Trophoblast cell (in vitro differentiated cells and primary cell): ENCODE measurements at places on chromosomes 5 and 9.

DNA sequence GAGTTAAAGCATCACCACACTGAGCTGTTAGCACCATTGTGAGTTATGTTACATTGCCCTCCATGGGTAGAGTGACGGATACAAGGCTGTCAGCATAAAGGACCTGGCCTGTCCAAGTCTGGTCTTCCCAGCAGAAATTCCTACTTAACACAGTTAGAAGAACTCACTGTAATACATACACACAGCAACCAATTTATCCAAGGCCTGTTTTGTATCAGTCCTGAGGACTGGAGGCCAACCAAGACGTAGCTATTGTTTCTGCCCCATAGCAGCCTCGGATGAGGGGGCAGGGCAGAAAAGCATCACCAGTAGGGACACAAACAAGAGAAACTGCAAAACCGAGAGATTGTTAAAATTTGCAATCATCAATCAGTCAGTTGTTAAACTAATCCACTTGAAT lies 66.0 kb upstream of the CKMT2 start:
- DNase-seq = no peak

GRCh38 chr5:83538786-83539462 lies 67.4 kb downstream of the VCAN start:
- DNase-seq = no peak

DNA sequence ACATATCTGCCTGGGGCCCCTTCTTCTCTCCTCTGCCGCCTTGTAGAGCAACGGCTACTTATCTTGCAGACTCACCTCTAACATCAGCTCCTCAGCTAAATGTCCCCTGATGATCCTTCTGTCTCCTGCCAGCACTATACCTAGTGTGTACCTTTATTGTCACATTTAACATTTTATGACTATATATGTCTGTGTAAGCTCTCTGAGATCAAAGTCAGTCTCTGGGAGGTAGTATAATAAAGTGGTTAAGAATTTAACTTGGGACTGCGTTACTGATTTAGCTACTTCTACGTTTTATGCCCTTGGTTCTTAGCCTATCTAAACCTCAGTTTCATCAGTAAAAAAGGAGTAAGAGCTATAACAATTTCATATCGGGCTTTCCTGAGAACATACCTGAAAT lies 2.2 kb downstream of the TMED7 start:
- DNase-seq = no peak

GRCh38 chr5:73120222-73121118 lies at the start of gene TMEM171:
TSS of gene TMEM171 (plus strand) at chr5:73120575. CDS start at chr5:73123374, 2,799 bp downstream.
- DNase-seq = peak; percentile 59

DNA sequence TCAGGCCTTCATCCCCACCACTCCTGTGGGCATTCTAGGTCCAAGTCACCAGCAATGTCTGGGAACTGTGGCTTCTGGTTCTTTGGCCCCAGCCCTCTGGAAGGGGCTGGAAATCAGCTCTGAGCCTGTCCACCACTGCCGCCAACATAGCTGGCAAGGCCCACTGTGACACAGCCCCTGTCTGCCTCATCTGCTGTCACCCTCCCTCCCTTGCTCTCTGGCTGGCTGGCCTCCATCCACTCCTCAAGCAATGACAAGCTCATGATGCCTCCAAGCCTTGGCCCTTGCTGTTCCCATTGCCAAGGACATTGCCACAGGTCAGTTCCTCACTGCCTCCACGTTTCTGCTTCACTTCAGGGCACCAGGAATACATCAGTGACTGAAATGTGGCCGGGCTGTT lies 93.7 kb downstream of the LHX2 start:
- no peak for DNase-seq

GRCh38 chr5:170861667-170861916 lies 226 bp upstream of the RANBP17 start:
- no peak for DNase-seq

- no peak for DNase-seq
These were observed 441.5 kb downstream of the ENC1 start for GRCh38 chr5:74199005-74199404.

GRCh38 chr5:176734756-176735342 lies 75.5 kb upstream of the UNC5A start:
- DNase-seq = no peak

- no peak for DNase-seq
These were observed 468.7 kb upstream of the TYRP1 start for GRCh38 chr9:12224449-12224848.

GRCh38 chr9:81801190-81801589 lies 111.8 kb upstream of the TLE1 start:
- DNase-seq = no peak

DNA sequence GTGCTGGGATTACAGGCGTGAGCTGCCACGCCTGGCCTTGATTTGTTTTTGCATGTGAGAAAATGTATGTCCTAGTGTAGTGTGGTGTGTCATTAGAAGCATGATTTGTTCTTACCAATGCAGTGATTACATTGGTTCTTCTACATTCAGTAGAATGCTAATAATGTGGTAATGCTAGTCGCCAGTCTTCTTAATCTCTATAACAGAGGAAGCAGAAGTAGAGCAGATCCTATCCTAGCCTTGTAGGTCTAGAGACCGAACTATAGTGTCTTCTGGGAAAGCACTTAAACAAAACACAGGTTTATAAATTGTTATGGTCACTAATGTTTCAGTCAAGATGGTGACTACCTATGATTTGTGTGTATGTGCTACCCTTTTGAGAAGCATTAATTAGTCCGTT lies 197.5 kb upstream of the DMRT1 start:
- DNase-seq = no peak

DNA sequence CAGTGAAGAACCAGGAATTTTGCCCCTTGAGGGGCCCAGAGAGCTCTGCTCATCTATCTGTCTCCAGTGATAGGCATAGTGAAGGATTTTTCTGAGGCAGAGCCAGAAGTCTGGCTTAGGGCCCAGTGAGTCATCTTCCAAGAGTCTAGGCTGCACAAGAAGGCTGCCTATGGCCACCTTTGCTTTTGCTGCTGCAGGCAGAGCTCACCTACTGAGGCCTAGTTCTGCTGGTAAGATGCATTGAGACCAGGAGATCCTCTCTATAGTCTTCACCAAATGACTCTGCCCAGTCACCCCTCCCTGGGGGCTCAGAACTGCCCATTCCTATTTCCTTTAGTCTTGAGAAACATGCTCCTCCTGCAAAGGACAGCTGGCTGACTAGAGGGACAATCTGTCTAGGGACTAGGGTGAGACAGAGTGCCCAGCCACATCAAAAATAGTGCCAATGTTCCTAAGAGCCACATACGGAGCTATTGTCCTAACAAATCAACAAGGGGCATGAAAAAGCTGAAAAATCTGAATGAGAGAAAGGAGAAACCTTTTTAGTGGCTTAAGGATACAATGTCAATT lies 40.3 kb upstream of the CDKN2AIPNL start:
- peak; percentile 54 for DNase-seq

GRCh38 chr9:133199648-133200321 lies 9.3 kb downstream of the OBP2B start:
- DNase-seq = no peak

DNA sequence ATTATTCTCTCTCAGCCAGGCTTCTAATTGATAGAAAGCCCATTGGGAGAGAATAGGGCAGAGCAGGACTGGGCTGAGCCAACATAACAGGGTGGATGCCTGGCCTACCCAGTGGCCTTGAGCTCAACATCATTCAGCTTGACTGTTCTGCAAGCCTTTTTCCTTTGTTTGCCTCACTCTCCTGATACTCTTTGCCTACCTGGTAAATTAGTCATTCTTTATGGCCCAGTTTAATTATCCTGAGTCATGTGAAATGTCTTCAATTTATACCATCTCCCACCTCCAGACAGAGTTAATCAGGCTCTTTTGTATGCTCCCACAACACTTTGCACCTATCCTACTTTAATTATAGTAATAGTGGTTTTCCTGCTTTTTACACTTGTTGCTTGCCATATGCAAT lies 13.6 kb downstream of the GLRA1 start:
- no peak for DNase-seq

GRCh38 chr9:19473605-19474004 lies 64.8 kb downstream of the ACER2 start:
- no peak for DNase-seq

DNA sequence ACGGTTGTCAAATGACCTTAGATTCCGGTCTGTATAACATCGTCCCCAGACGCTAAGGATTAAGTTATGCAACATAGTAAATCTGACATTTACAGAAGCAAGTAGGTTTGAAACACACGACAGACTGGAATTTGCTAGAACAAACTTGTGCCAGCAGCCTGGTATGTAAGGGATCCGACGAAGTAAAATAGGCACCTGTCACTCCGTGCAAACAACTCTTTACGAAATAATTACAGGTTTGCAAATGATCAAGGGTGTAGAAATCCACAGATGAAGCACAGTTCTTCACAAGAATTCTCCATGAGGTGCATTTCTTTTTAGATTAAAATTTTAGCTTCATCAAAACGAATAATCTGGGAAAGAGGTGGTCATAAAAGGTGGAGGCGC lies 508 bp downstream of the MOCS2 start:
- DNase-seq = no peak

GRCh38 chr5:139262742-139263445 lies 30.6 kb upstream of the MATR3 start:
- peak; percentile 83 for DNase-seq

DNA sequence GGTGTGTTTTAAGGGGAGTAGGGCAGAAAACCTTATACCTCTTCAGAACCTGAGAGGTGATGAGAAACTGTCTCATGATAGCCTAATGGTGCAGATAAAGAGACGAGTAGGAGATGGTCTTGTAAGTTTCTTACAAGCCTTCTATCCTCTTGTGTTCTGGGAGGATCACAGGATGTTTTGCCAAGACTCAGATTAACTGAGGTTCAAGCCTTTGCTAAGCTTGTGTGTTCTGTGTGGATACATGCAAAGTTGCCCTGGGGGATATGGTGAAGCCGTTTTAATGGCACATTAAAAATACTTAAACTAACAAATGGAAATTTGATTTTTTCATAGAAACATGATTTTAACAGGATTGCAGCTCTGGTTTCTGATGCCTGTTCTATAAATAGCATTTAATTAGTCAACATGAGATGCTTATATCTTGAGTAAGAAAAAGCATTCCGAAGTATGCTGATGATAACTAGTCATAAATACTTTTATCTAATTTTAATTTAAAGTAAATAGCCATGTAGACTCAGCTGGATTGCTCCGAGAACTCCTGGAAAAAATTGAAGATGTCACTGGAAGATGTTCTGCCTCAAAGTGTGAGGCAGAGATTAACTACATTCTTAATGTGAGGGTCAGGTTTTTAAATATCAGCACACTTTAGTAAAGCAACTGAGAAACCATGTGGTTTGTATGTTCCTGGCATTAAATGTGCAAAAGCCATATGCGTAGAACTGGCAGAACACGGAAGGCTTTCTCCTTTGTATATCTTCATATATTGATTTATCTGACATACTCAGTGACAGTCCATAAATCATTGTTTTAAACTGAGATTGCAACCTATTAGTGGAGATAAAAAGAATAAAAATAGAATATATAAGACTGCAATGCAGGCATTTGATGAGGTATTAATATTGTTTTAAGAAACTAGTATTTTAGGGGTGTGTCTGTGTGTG lies 53.7 kb downstream of the IPO11 start:
- no peak for DNase-seq

- DNase-seq = no peak
These were observed 28.8 kb upstream of the MELK start for GRCh38 chr9:36543916-36544315.

GRCh38 chr9:16572005-16572734 lies 298.3 kb downstream of the BNC2 start:
- DNase-seq = no peak

DNA sequence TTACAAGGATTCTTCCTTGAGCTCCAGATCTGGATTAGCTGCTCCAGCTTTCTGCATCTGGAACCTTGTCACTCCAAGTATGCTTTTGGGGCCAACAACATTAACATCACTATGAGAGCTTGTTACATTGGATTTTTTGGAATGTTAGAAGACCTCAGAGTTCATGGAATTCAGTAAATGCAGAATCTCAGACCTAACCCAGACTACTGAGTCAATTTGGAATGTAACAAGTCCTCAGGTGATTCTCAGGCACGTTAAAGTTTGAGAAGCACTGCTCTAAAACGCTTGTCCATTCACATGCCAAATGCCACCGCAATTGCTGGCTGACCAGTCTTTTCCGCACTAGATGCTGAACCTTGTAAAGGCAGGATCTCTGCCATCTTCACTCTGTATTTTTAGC lies 251.4 kb upstream of the TRIM32 start:
- DNase-seq = peak; percentile 88

DNA sequence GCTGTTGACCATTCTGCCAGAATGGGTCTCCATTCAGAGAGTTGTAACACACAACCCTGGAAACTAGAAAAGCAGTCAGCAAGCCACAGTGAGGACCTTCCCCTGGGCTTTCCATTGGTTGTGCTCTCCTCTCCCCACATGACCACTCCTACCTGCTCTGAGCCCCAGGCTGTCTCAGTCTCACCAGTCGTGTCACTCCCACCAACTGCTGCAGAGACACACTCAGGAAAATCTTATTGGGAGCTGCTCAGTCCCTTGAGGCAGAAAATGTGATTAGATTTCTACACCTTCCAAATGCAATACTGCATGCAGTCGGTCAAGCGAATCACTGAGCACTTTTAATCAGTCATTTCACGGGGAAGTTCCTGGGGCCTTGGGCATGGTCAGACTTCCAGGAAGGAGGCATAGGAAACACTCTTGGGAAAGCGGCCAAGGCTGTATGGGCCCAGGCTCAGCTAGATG lies 284.2 kb upstream of the NMUR2 start:
- DNase-seq = no peak

- DNase-seq = no peak
These were observed 29.6 kb upstream of the RANBP17 start for GRCh38 chr5:170832241-170832640.

- no peak for DNase-seq
These were observed 578.4 kb downstream of the SLCO4C1 start for GRCh38 chr5:101717721-101718120.

GRCh38 chr9:21336457-21336856 lies 1.3 kb upstream of the KLHL9 start:
- DNase-seq = no peak

DNA sequence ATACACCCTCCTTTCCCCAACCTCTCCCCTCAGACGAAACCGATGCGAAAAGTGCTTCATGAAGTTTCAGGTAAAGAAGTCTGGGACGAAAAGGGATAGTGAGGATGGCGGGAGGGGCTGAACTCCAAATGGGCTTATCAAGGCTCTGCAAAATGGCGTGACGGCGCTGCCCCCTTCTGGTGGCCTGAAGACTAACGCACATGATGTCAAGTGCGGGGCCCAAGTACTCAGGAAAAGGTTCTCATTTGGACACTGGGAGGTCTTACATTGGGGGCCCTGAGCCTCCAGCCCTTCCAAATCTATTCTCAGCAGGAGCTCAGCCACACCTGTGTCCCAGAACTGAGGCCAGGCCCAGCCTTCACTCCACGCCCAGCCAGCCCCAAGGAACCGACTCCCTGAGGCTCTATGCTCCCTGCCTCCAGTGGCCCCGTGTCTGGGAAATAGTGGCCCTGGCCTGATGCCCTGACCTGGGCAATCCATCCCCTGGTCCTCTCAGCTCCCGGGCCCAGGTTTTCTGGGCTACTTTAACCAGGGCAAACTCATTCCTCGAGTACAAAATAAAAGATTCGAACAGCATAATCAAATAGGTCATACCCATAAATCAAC lies 119.9 kb downstream of the KCNIP1 start:
- peak; percentile 53 for DNase-seq
